ENCODE measurements at places on chromosomes 12 and 14.

GRCh38 chr12:85424581-85425348, 144.7 kb downstream of the ALX1 start:
- DNase-seq, result no peak

DNA sequence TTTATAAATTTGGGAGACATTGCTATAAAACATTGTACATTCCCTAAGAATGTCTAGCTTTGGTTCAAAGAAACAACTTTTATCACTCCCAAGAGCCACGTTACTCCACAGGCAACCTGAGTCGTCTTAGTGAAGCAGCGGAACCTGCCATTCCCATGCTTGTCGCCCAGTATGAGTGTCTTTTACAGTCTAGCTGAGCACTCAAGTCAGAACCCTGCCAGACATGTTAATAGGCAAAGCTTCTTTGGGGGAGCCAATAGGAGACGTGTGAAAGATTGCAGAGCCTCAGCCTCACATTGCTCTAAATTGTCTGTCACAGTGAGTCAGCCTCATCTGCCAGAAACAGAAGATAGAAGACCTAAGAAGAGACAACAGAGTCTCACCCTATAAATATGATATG, 541.6 kb upstream of the FLRT2 start:
- DNase-seq, result no peak

DNA sequence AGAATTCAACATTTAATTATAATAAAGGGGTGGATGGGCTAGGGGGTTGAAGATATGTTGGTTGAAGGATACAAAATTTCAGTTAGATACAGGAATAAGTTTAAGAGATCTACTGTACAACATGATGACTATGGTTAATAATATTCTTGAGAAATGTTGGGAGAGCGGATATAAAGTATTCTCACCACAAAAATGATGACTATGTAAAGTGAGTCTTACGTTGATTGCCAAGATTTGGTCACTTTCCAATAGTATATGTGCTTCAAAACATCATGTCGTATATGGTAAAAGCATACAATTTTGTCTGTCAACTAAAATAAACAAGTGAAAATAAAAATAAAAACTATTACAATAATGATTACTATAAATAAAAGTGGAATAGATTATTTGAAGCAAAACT, 802.0 kb downstream of the C12orf50 start:
- DNase-seq, result no peak

- no peak for DNase-seq
Observed at GRCh38 chr12:24072302-24072701, 122.8 kb upstream of the SOX5 start.

- DNase-seq, result no peak
Observed at GRCh38 chr14:50846226-50846880, 15.4 kb upstream of the NIN start.

DNA sequence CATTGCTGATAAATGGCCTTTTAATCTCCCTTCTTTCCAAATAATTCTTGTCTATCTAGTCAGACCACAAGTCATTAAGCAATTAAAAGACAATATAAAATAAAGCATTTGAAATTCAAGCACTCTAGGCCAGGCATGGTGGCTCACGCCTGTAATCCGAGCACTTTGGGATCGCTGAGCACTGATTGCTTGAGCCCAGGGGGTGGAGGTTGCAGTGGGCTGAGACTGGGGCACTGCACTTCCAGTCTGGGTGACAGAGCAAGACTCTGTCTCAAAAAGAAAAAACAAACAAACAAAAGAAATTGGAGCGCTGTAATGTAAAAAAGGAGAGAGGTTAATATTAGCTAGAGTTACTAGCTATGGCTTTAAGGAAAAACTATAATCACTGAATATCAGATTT, 30.5 kb upstream of the CSRP2 start:
- DNase-seq, result no peak

DNA sequence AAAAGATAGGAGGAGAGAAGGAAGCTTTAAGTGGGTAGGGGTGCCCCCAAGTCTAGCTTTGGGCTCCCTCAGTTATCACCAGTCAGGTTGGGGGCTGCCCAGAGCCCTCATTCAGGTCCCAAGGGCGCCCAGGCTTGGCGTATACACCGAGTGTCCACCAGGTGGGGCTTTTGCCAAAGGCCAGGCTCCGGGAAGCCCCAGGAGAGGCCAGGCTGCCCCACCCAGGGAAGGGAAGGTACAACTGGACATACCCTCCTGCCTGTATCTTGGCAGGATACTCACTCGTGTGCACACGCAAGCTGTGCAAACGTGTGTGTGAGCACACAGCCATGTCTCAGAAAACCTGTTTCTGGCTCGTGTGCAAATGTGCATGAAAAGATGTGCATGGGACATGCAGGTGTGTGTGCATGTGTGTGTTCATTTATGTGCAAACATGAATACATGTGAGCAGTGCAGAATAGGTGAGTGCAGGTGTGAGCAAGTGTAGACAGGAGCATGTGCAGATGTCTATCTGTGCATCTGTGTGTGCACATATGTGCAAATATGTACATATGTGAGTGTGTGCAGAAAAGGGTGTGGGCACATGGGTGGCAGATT, 103.9 kb upstream of the MYL2 start:
- peak; percentile 21 for DNase-seq

DNA sequence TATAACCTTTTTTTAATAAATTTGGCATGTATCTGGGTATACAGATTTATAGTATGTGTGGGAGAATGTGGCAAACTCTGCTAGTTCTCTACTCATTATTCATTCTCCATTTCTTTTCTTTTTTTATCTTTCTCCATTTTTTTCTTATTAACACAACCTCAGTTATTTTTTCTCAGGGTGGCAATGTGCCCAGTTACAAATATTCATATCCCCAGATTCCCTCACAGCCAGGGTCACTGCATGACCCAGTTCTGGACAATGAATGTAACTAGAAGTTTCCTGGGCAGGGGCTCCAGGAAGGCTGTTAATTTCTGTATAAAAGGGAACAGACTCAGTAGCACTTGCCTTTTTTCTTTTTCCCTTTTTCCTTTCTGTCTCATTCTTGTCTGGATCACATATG, 95.6 kb downstream of the VCPKMT start:
- no peak for DNase-seq

GRCh38 chr12:130622803-130623202, 93.3 kb downstream of the RIMBP2 start:
- DNase-seq, result no peak

- no peak for DNase-seq
Observed at GRCh38 chr12:79168687-79169086, 304.1 kb downstream of the SYT1 start.

DNA sequence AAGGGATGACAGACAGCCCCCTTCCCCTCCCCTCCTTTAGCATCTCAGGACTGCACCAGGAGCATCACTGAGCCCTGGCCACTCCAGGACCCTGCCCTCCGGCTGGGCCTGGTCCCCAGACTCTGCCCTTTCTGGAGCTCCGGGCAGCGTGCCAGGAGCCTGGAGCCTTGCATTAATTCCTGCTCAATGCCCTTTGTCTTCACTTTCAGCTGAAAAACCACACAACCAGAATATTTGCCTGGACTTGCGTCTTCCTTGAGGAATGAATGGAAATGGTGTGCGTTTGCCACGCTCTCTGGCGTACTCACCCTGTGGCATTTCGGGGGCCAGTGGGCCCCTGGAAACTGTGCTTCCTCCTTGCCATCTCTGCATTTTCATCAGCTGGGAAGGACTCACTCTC, 8.5 kb upstream of the RFLNA start:
- DNase-seq, result no peak

GRCh38 chr12:93443576-93443975, 1.8 kb upstream of the UBE2N start:
- no peak for DNase-seq

DNA sequence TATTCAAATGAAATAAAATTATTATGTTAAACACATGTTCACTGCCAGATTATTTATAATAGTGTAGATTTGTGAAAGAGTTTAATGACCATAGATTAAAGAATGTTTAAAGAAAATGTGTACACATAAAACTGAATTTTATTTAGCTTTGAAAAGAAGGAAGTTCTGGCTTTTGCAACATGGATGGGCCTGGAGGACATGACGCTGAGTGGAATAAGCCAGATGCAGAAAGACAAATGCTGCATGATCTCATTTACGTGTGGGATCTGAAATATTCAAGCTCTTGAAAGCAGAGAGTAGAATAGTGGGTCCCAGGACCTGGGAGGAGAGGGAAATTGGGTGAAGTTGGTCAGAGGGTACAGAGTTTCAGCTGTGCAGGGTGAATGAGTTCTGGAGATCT, 1261.2 kb downstream of the TMEM121 start:
- no peak for DNase-seq

GRCh38 chr12:54701940-54702592, 53.9 kb upstream of the DCD start:
- DNase-seq, result peak; percentile 52

GRCh38 chr12:94230357-94230905, 82.1 kb downstream of the PLXNC1 start:
- DNase-seq, result no peak

All from CD4-positive, CD25-positive, alpha-beta regulatory T cell (primary cell).